ENCODE measurements at places on chromosomes 7 and 10. TPM values are rescaled to one million over a fixed set of nuclear protein-coding genes. Genes with fewer than 3 reads are reported as not detected.

- H3K4me1 ChIP-seq, result peaks cover 31% of the 10 kb centered on the region
- DNase-seq, result no peak
- H3K36me3 ChIP-seq, result no peaks in the 10 kb centered on the region
- no peaks in the 10 kb centered on the region for H3K27me3 ChIP-seq
Observed at GRCh38 chr7:21943436-21943835, 2.3 kb downstream of the CDCA7L start.

- peaks cover 13% of the 10 kb centered on the region for H3K36me3 ChIP-seq
- no peaks in the 10 kb centered on the region for H3K27me3 ChIP-seq
- no peak overlapping the region for H3K4me3 ChIP-seq
- peaks cover 20% of the 10 kb centered on the region for H3K4me1 ChIP-seq
- DNase-seq, result no peak
- no peak overlapping the region for H3K27ac ChIP-seq
Observed at GRCh38 chr7:128041203-128041602, 10.0 kb upstream of the LRRC4 start.

DNA sequence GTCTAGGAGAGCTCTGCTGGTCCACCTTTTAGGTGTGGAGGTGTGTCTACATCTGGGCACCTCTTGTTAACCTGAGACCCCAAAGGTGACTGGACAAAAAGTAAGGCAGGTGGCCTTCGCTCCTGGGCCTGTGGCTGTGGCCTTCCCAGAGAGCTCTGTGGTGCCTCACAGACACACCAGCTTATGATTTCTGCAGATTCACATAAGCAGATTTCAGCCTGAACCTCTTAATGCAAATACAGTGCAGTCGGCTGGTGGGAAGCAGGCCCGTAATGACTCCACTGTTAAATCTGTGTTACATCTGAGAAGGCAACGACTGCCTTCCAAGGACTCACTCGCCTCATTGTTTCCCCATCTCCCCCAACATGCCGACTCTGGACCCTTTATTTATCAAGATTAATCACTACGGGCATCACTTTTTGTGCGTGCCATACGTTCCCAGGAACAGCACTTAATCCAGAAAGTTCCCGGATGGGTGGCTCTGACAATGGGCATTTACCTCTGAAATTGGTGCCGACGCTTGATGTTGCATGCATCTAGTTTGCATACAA, 119.8 kb downstream of the EBF3 start:
- H3K4me1 ChIP-seq, result no peaks in the 10 kb centered on the region
- no peak overlapping the region for H3K4me3 ChIP-seq
- H3K27me3 ChIP-seq, result no peaks in the 10 kb centered on the region
- DNase-seq, result no peak
- no peak overlapping the region for H3K27ac ChIP-seq
- no peaks in the 10 kb centered on the region for H3K36me3 ChIP-seq

- peaks cover 13% of the 10 kb centered on the region for H3K4me1 ChIP-seq
- H3K4me3 ChIP-seq, result peak within 1 kb of the TSS; percentile 29
- no peak within 1 kb of the TSS for H3K27ac ChIP-seq
- peaks cover 9% of the 10 kb centered on the region for H3K27me3 ChIP-seq
- H3K36me3 ChIP-seq, result no peaks in the 10 kb centered on the region
Observed at GRCh38 chr10:80356563-80356988, at the start of the genes DYDC1 and DYDC2. Gene DYDC1 (minus strand): TSS chr10:80356755. CDS start chr10:80352601, 4,154 bp downstream. Gene DYDC2 (plus strand): TSS chr10:80356781. CDS start chr10:80362444, 5,663 bp downstream.

GRCh38 chr10:11447586-11447985, 163.9 kb downstream of the USP6NL start:
- H3K36me3 ChIP-seq, result no peaks in the 10 kb centered on the region
- no peaks in the 10 kb centered on the region for H3K27me3 ChIP-seq
- H3K4me1 ChIP-seq, result no peaks in the 10 kb centered on the region
- H3K4me3 ChIP-seq, result no peak overlapping the region

DNA sequence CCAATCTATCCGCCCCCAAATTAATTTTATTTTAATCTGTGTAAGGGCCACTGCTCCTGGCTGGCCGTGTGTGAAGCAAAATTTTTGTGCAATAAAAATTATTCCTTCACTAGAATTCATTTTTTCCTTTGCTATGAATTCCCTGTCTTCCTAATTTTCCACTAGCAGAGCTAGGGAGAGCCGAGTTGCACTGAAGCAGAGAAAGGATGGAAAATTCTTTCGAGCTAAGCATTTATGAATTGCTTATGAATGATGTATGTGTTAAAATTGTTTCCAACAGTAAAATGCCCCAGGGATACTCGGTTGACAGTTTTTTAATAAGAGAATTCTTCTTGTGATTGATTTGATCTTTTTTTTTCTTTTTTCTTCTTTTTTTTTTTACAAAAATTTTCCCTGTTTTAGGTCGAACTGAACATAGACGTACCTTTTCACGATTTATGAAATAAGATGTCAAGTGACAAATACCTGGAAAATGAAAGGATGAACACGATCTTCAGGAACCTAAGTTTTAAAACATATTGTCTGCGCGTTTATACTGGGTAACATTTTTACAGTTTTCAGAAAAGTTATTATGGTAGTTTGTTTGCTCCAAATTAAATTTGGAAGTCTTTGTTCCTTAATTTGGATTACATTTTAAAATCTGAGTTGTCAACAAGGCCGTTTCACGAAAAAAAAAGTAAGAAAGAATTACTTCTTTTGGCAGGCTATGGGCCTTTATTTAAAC, 288.8 kb upstream of the NFE2L3 start:
- DNase-seq, result no peak
- H3K27me3 ChIP-seq, result peaks cover 95% of the 10 kb centered on the region
- peak overlapping the region; percentile 69 for H3K4me3 ChIP-seq

- no peak for DNase-seq
- no peak overlapping the region for H3K4me3 ChIP-seq
- peaks cover 3% of the 10 kb centered on the region for H3K4me1 ChIP-seq
Observed at GRCh38 chr7:75649462-75649861, 89.3 kb downstream of the HIP1 start.

GRCh38 chr10:97320480-97321031, 1.5 kb downstream of the FRAT1 start:
- H3K4me1 ChIP-seq, result peaks cover 39% of the 10 kb centered on the region
- H3K4me3 ChIP-seq, result peak overlapping the region; percentile 96
- no peaks in the 10 kb centered on the region for H3K27me3 ChIP-seq
- DNase-seq, result peak; percentile 14
- peak overlapping the region; percentile 71 for H3K27ac ChIP-seq

- no peaks in the 10 kb centered on the region for H3K36me3 ChIP-seq
- no peak overlapping the region for H3K27ac ChIP-seq
- H3K27me3 ChIP-seq, result no peaks in the 10 kb centered on the region
- no peaks in the 10 kb centered on the region for H3K4me1 ChIP-seq
- no peak overlapping the region for H3K4me3 ChIP-seq
- DNase-seq, result no peak
Observed at GRCh38 chr7:142327628-142328405, 70.0 kb upstream of the PRSS58 start.

- H3K27me3 ChIP-seq, result no peaks in the 10 kb centered on the region
- H3K4me3 ChIP-seq, result no peak overlapping the region
- H3K36me3 ChIP-seq, result no peaks in the 10 kb centered on the region
- no peak for DNase-seq
- no peak overlapping the region for H3K27ac ChIP-seq
- no peaks in the 10 kb centered on the region for H3K4me1 ChIP-seq
Observed at GRCh38 chr10:1335642-1336041, 279.5 kb downstream of the WDR37 start.

GRCh38 chr10:97798958-97799610, 27.3 kb upstream of the SFRP5 start:
- H3K27ac ChIP-seq, result no peak overlapping the region
- DNase-seq, result no peak

DNA sequence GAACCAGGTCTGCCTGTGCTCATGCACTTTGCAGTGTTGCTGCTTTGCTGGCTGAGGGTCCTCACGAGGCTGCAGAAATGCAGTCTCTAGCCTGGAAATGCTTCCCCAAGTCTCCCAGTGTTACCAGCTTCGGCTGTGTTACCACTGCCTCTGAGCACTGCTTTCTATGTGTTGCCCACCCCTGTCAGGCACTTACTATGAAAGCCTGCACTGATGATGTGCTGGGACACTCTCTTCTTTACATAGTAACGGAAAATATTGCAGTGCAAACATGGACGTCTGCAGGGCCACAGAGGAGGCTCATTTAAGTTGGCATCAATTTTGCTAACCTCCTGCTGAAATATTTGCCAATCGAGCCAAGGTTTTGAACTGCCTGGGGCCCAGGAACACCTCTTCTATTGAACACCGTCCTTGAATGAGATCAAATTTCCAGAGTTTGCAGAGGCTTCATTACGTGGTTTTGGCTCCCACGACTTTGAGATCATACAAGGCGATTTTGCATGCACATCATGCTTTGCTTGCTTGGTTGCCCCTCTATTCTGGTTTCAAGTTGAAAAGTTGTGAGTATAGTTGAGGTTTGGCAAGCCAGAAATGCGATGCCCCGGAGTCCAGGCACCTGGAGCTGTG, 404.7 kb upstream of the PODXL start:
- no peaks in the 10 kb centered on the region for H3K36me3 ChIP-seq
- H3K27me3 ChIP-seq, result no peaks in the 10 kb centered on the region
- H3K27ac ChIP-seq, result no peak overlapping the region
- no peak overlapping the region for H3K4me3 ChIP-seq
- DNase-seq, result no peak

DNA sequence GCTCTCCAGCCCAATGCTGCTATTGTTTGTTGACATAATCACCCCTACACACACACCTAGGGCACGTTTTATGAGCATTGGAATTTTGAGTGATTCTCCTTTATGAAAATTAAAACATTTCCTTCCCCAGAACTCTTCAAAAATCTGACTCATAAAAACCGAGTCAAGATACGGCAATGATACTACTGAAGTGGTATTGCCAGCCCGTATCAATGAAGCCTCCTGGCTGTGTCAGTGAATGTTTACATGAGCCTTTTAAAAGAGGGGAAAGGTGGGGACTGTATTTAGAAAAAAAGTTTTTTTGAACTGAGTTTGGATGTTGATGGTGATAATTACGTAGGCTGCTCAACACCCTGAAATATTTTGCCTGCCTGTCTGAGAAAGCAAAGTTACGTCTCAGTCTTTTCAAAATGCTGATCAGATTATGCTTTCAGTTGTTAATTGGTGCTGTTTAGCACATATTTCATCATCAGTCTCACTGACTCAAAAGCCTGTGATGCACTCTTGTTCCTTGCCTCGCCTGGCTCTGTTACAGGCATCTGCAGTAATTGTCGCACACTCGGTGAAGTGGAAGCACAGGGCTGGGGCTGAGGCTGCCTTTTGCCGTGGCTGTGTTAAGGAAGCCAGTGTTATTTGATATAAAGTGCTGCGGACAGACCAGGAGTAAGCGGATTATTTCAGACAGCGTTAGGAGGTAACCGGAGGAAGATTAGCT, 157.4 kb upstream of the TCF7L2 start:
- no peak overlapping the region for H3K27ac ChIP-seq
- no peak for DNase-seq
- no peaks in the 10 kb centered on the region for H3K27me3 ChIP-seq
- no peaks in the 10 kb centered on the region for H3K36me3 ChIP-seq
- no peak overlapping the region for H3K4me3 ChIP-seq
- no peaks in the 10 kb centered on the region for H3K4me1 ChIP-seq

DNA sequence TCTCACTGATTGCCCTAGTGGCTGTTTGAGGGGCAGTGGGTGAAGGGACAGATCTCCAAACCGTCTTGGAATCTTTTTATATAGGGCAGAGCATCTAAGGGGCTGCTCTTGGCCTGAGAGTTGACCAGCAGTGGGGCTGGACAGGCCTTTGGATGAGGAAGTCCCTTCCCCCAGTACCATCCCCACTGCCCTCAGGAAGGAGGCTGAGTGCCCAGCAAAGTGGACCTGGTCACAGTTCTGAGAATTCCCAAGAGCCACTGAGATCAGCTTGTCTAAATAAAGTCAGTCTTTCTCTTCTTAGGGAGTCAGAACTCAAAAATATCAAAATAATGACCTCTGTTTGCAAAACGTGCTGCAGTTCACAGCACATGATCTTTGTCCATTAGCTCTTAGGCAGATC, 5.6 kb downstream of the GDF10 start:
- peaks cover 3% of the 10 kb centered on the region for H3K4me1 ChIP-seq
- no peak for DNase-seq
- peaks cover 16% of the 10 kb centered on the region for H3K27me3 ChIP-seq
- H3K27ac ChIP-seq, result no peak overlapping the region

GRCh38 chr10:103397191-103397825, 882 bp downstream of the PDCD11 start:
- H3K27me3 ChIP-seq, result no peaks in the 10 kb centered on the region
- H3K27ac ChIP-seq, result peak overlapping the region; percentile 85
- H3K4me1 ChIP-seq, result peaks cover 26% of the 10 kb centered on the region
- no peak for DNase-seq
- peak overlapping the region; percentile 88 for H3K4me3 ChIP-seq

DNA sequence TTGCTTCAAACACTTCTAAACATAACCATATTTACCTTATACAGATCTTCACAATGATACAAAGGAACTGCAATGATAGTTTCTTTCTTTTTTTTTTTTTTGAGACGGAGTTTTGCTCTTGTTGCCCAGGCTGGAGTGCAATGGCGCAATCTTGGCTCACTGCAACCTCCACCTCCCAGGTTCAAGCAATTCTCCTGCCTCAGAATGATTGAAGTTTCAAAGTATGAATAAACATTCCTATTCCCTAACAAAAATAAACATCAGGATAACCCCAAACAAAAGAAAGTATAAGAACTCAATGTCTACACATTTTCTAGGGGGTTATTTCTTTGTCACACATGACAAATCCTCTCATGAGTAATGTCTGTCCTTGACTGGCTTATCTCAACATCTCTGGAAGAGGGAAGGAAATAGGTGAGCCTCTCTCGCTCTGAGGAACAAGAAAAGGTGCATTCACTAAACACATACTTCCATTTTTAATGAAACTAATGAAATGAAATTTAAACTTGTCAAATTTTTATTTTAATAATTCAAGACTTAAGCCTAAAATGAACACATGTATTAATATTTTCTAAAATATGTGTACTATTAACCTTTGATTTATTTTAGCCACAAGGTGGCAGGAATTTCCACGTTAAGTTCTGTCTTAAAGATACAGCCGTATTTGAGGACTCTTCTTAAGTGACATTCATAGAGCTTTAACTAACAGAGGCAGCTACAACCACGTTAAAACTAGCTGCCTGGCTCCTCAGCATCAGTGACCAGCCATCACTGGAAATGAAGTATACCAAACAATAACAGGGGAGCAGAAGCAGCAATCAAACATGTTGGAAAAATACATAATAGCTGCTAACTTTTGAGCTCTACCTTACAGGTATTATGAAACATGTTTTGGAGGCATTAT, 58.3 kb downstream of the MALSU1 start:
- H3K36me3 ChIP-seq, result no peaks in the 10 kb centered on the region
- no peak overlapping the region for H3K27ac ChIP-seq
- H3K4me1 ChIP-seq, result no peaks in the 10 kb centered on the region
- DNase-seq, result no peak
- no peak overlapping the region for H3K4me3 ChIP-seq
- H3K27me3 ChIP-seq, result no peaks in the 10 kb centered on the region

The STAG3 gene
- 0.39 TPM for polyA plus RNA-seq
